T-helper 17 cell (primary cell): ENCODE measurements at places on chromosomes 16 and 17.

- no peak for DNase-seq
These were observed 6.6 kb downstream of the ANKFN1 start for GRCh38 chr17:56159826-56160380.

DNA sequence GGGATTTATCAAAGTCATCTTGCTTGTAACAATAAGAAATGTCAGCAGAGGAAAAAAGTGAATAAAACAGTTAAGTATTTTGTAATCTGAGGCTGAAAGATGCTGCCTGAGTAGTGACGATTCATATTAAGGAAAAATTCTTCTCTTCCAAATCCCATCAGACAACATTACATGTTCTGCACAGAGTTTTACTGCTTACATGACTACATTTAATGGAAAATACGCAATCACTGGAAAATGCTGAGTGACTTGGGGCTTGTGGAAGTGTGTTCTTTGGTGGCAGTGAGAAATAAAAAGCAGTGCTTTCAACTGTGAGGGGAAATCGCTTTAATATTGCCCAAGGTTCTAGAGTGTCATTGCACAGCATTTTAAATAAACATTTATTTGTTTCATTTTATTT is 1025.2 kb upstream of the GOT2 start:
- DNase-seq: no peak

GRCh38 chr17:72711521-72712310 is 380.8 kb downstream of the SLC39A11 start:
- no peak for DNase-seq

DNA sequence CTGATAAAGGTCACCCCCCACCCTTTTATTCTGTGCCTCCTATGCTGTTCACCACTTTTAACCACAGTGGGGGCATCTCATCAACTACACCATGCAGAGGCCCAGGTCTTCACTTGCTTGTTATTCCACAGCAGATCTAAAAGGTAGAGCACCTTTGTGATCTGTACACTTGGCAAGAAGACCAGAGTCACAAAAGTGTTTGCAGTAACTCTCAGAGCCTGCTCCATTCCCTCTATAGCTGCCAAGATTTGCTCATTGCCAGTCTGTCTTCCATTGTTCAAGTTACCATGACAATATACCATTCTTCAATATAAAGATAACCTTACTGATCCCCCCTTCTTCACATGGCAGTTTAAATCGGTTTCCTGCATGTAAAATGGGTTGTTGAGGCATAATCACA is 180.0 kb downstream of the TOX3 start:
- no peak for DNase-seq

GRCh38 chr17:73387746-73388577 is 76.2 kb upstream of the CDC42EP4 start:
- DNase-seq: no peak
